ENCODE measurements at places on chromosomes 1 and 21.
A peak's percentile ranks its signal among the peaks of the same experiment; 100 is the strongest.

DNA sequence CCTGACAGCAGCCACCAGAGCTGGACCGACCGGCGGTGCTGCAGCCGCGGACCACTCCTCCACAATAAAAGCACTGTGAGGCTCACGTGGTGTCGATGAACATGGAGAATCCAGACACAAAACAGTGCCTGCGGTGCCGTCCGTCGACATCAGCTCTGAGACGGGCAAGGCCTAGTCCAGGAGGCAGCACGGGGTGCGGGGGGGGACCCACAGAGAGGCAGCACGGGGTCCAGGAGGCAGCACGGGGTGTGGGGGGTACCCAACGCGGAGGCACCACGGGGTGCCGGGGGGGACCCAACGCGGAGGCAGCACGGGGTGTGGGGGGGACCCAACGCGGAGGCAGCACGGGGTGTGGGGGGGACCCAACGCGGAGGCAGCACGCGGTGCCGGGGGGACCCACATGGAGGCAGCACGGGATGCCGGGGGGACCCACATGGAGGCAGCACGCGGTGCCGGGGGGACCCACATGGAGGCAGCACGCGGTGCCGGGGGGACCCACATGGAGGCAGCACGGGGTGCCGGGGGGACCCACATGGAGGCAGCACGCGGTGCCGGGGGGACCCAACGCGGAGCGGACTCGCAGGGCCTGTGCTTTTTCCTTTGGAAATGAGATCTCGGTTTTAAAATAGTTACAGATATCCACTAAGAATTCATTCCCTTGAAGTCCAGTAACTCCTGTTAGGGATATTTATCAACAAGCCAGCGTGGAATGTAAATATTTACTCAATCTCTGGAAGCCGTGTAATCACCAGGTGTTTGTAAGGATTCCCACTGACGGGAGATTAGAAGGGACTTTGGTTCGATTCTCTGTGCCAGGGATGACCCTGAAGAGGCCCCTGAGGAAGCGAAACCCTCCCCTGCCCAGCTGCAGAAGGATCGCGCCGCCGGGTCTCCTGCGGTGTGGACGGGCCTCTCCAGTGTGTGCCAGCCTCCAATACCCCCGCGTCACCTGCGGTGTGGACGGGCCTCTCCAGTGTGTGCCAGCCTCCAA, 52.1 kb downstream of the COL6A1 start:
- DNase-seq = no peak

DNA sequence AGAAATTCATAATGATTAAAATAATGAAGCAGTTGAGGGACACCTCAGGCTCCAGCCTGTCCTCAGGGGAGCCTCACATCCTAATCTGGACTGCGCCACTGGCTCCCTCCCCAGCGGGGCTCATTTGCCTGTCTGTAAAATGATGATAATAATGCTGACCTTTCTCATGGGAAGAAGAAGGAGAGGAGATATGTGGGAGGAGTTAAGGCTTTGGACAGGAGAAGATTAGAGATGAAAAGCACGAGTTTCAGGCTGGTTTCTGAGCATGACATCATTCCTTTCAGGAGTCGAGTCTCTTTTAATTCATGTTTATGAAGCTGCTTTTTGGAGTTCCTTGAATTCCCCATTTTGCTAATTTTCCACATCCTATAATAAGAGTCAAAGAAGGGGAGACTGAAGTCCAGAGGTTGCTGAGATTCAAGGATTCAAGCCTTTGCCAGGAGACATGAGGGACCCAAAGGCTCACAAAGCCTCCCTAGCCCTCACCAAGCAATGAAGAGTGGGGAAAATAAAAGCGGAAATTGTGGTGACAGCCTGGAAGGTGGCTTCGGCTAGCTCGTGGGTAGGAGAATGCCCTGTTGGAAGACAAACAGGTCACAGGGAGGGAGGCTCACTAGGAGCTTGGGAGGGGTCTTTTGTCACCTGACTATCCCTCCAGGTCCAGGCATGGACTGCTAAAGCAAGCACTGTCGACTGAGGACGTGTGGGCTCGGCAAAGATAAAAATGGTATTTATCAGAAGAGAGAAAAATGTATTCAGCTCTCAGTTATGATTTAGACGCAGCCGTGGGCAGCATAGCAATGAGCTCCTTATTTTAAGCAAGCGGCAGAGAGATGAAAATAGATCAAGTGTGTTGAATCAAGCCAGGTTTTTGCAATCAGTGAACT, 27.5 kb upstream of the STMN1 start:
- DNase-seq = no peak

GRCh38 chr1:197272791-197273190, 4.7 kb downstream of the CRB1 start:
- DNase-seq = no peak

DNA sequence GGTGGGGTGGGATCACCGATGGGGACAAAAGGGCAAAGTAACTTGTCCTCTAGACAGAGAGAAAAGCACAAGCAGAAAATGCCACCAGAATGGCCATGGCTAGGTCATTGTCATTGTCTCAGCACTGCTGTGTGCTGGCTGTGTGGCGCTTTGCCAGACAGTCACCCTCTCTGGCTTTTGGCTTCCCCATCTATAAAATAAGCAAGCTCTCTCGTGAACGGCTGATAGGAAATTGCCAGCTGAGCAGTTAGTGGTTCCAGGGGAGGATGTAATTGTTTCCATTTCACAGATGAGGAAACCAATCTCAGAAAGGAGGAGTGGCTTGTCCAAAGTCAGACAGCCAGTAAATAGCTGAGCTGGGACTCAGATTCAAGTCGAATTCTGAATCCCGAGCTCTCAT, 32.5 kb downstream of the PADI2 start:
- no peak for DNase-seq

DNA sequence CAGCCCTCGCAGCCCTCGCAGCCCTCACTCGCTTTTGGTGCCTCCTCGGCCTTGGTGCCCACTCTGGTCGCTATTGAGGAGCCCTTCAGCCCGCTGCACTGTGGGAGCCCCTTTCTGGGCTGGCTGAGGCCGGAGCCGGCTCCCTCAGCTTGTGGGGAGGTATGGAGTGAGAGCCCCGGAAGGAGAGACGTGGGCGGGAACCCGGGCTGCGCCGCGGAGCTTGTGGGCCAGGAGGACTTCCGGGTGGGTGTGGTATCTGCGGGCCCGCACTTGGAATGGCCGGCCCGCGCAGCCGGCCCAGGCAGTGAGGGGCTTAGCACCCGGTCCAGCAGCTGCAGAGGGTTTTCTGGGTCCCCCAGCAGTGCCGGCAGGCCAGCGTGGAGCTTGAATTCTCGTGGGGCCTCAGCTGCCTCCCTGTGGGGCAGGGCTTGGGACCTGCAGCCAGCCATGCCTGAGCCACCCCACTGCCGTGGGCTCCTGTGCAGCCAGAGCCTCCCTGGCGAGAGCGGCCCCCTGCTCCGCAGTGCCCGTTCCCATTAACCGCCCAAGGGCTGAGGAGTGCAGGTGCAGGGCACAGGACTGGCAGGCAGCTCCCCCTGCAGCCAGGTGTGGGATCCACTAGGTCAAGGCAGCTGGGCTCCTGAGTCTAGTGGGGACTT, 9.9 kb upstream of the CFHR2 start:
- DNase-seq = no peak

GRCh38 chr1:12565094-12565965, 52.7 kb downstream of the DHRS3 start:
- no peak for DNase-seq

DNA sequence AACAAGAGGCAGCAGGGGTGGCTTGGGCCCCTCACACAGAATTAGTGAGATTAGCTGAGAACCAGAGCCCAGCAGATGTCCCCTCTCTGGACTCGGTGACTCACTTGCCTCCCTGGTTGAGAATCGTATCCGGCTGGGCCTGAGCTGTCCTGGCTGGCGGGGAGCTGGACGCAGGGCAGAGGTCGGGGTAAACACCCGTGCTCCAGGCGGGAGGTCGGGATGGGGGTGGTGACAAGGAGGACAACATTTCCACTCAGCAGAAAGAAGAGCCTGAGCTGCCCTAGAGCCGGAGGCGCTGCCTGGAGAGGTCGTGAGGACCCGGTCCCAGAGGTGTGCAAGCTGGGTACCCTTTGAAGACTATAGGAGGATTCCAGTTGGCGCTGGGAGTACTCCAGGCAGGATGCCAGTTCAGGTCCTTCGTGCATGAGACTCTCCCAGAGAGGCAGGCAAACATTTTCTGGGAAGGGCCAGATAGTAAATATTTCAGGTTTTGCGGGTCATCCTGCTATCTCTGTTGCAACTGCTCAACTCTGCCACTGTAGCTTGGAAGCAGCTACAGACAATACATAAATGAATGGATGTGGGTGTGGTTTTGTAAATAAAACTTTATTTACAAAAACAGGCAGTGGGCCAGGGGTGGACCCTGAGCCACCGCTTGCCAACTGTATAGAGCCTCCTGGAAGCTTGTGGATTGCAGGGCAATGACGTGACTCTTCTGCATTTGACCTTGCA, 116.8 kb upstream of the WNT4 start:
- DNase-seq = no peak

GRCh38 chr1:24931146-24931467, 1.0 kb upstream of the RUNX3 start:
- no peak for DNase-seq

- DNase-seq = peak; percentile 44
Measured at GRCh38 chr1:89604414-89604735, 28.5 kb upstream of the LRRC8C start.

GRCh38 chr1:226532553-226532952, 16.0 kb upstream of the STUM start:
- DNase-seq = no peak
